Breast epithelium (tissue), 4 donors: ENCODE measurements at places on chromosomes 16 and 17. TPM values are rescaled to one million over a fixed set of nuclear protein-coding genes. Genes with fewer than 3 reads are reported as not detected.

Gene ACSM2A
- total RNA-seq, result not detected

Gene EVPL
- total RNA-seq, result 1.6 TPM

Gene SAMD14
- 0.16 TPM for total RNA-seq

Gene NPB
- total RNA-seq, result not detected

Gene TERB1
- 0.59 TPM for total RNA-seq

Gene C16orf96
- not detected for total RNA-seq

Gene ADCY7
- 30.7 TPM for total RNA-seq

Gene CCL18
- total RNA-seq, result 116 TPM

Gene RNF43
- 19.0 TPM for total RNA-seq

Gene SLC6A2
- total RNA-seq, result 0.15 TPM

Gene HIGD1B
- total RNA-seq, result 0.98 TPM

Gene ARHGAP23
- 13.8 TPM for total RNA-seq

Gene PIPOX
- total RNA-seq, result 1.3 TPM

Gene SDR42E2
- not detected for total RNA-seq

Gene SOX9
- total RNA-seq, result 47.7 TPM

Gene EFCAB5
- 0.80 TPM for total RNA-seq

Gene PRAC2
- not detected for total RNA-seq

Gene KRTAP4-4
- not detected for total RNA-seq

Gene CDRT15L2
- not detected for total RNA-seq
